CD4-positive, alpha-beta T cell treated with Interleukin-12 subunit alpha and Interleukin-12 subunit beta, for 1 hour (primary cell): ENCODE measurements at places on chromosomes 4 and X.
A peak's percentile ranks its signal among the peaks of the same experiment; 100 is the strongest.

- no peak for DNase-seq
Observed at GRCh38 chr4:157918036-157918832, 254.6 kb downstream of the GASK1B start.

- peak; percentile 40 for DNase-seq
Observed at GRCh38 chr4:48944756-48945241, 38.2 kb upstream of the OCIAD2 start.

GRCh38 chr4:113411496-113411938 is 350.0 kb downstream of the CAMK2D start:
- no peak for DNase-seq

GRCh38 chr4:73446336-73446938 is 10.4 kb downstream of the AFP start:
- DNase-seq: peak; percentile 25

DNA sequence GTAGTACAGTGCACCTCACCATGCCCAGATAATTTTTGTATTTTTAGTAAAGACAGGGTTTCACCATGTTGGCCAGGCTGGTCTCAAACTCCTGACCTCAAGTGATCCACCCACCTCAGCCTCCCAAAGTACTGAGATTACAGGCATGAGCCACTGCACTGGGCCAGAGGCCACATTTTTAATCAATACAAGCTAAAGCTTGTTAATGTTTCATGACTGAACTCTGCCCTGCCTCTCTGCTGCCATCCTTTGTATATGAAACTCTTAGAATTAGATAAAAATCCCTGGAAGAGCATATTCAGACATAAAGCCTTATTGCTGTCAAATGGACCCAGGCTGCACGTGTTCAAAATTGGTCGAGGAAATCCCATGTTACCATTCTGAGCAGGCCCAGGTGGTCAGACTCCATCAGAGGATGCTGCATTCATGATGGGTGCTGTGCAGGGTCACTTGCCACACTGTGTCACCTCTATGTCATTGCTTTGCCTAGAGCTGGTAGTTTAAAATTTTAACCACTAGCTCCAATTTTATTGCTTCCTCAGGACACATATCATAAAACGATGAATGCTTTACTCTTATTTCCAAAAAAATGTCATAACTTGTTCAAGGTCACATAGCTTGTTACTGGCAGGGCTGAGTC is 45.2 kb downstream of the LNX1 start:
- no peak for DNase-seq

DNA sequence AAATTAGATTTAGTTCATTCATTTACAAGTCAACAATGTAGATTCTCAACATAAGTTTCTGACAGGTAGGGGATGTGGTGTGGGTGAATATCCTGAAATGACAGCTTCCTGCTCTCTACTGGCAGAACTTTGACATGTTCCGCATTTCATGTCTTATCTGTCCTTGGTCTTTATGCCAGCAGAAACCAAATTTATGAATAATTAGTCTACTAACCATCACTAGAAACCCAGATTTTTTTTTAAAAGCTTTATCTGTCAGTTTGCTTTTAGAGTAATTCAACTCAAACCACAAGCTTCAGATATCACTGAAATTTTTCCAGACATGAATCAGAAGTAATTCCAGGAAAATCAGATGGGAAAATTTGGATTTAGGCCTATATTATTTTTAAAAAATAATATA is 17.9 kb downstream of the COQ2 start:
- peak; percentile 20 for DNase-seq

- no peak for DNase-seq
Observed at GRCh38 chr4:24995346-24995919, 35.3 kb downstream of the LGI2 start.

DNA sequence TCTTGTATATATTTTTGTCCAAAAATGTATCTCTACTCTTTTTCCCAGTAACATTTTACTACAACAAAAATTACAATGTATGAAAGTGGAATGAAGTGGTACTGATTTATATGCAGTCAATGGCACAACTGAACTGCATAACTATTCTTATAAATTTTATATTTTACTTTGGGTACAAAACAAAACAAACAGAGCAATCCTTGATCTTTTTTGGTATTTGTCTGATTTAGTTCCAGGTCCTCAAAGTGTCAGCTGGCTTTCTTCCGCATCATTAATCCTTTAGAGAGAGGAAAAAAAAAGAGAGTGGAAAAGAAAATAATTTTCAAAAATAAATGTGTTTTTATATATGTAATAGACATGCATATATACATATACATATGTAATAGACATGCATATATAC is 252.4 kb upstream of the SLIT2 start:
- no peak for DNase-seq

GRCh38 chr4:131091896-131092295 is 1995.9 kb downstream of the C4orf33 start:
- no peak for DNase-seq

DNA sequence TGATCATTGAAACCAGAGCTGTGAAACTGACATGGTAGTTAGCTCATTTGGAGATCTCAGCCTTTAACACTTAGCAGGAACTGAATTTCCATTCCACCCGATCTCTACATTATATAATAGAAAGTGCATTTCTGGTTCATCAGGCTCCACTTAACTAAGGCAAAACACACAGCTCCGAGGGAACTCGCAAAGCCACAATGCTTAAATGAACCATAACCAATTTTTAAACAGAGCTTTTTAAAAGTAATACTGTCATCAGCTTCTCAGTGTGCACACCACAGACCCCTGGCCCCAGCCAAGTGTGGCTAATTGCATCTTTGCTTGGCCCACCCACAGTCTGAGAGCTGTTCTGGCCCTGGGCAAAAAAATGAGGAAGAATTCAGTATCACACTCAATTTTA is 66.1 kb downstream of the DCHS2 start:
- DNase-seq: no peak

- DNase-seq: no peak
Observed at GRCh38 chr4:104475652-104476051, 19.0 kb downstream of the CXXC4 start.

DNA sequence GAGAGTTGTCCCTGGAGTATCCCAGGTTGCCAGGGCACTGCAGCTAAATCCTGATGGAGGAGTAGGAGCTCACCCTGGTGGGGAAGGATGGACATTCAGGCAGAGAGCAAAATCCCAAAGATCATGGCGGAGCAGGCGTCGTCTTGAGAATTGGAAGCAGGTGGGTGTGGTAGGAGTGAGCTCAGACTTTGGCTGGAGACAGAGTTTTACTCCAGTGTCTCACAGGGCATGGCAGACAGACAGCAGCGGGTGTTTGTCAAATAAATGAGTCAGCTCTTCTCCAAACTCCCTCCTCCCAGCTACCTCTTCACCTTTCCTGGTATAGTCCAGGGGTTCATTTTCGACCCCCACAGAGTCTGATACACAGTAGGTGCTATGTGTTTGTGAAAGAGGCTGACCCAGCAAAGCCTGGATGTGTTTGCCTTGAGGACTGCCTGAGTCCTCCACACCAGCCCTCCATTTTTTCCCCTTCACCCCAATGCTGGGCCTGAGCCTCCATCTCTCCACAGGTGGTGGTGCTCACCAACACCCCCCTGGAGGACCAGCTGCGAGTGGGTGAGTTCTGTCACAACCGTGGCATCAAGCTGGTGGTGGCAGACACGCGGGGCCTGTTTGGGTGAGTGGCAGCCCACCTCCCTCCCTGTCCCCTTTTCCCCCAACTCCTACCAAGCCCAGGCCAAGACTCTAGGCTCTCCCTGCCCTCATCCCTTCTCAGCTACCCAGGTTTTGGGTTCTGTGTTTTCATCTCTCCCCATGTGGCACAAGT is 6.9 kb downstream of the UBA1 start:
- no peak for DNase-seq

GRCh38 chrX:1576201-1576992 is 15.0 kb upstream of the AKAP17A start:
- peak; percentile 48 for DNase-seq

- peak; percentile 40 for DNase-seq
Observed at GRCh38 chr4:121138039-121138825, 25.9 kb downstream of the TNIP3 start.

- peak; percentile 85 for DNase-seq
Observed at GRCh38 chr4:40283968-40284367, 51.2 kb upstream of the CHRNA9 start.

GRCh38 chr4:186200516-186200915 is 9.1 kb downstream of the CYP4V2 start:
- DNase-seq: no peak

DNA sequence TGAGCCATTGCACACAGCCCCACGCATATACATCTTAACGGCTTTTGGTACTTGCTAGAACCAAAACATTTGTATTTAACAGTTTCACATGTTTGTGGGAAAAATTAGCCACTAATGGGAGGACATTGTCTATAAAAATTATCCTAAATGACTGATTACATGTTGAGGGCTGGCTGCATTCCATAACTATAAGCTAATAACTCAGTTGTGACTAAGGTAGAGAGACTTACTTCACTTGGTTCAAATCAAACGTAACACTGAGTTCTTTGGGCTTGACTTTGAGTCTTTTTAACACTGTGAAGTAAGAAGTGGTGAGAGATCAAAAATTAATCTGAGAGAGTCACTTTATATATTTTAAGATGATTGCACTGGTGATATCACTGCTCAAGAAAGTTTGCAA is 47.9 kb upstream of the PGRMC2 start:
- no peak for DNase-seq

DNA sequence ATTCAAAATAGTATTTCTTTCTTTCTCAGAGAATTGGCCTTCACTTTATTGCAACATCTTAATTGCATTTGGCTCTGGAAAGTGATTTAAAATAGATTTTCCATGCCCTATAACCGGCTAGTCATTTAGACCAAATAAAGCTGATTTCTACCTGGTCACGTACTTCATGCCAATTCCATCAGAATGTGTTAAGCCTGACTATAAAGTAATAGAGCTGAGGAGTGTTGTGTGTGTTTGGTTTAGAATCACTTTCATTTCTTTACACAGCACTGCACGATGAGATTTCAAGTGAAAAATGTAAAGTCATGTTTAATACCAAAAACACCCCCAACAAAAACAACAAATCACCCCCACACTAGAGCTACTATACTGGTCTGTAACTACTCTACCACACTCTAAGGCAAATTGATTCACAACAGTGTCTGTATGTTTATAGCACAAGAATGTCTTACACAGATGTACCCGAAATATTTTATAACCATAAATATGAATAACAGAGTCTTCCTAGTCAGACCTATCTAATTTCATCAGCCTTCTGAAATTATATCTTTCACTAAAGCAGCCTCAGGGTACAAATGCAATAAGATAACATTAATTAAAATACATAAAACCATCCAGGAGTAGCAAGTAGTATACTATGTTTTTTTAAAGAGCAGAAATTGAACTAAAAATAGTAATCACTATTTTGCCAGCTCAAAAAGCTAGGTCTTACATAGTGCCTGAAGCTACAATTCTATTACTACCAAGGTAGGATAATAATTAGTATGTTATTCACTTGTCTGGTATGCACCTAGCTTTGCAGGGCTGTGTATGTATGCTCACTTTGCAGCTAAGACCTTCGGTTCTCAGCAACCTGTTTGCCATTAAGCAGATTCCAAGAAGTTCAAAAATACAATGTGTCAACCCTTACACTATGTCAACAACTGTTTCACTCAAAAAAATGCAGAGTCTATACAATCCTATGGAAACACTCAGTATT is 28.4 kb downstream of the APBB2 start:
- DNase-seq: no peak

DNA sequence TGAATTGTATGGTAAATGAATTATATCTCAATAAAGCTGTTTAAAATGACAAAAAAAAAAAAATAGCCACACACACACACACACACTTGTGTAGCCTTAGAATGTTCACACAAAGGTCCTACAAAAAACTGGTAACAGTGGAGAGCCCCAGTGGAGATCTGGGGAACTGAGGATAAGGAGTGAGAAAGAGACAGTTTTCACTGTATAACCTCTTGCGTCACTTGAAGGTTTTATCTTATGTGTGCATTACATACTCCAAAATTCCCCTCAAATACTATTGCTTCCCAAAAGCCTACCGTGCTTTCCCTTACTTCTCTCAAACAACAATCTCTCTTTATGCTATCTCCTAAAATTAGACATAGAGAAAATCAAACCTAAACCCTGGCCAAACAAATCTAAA is 67.8 kb downstream of the SMC1A start:
- DNase-seq: no peak

- DNase-seq: no peak
Observed at GRCh38 chr4:186657764-186658163, 65.9 kb downstream of the FAT1 start.

DNA sequence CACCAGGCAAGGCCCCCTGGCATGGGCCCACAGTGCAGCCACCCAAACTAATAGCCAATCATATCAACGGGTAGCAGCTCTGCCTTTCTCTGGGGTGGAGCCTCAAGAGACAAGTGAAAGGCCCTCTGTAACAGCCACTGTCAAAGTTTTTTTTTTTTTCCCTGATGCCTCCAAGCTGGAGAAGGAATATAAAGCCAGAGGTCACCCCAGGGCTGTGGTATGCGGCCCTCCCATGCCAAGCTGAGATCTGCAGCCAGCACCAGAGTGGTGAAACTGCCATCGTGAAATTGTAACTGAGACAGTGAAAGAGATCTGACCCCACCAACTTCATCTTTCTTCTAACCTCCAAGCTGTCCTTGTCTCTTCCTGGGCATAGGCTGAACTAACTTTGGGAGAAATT is 407.0 kb downstream of the KLHL4 start:
- no peak for DNase-seq
